ENCODE measurements at places on chromosomes 11 and 22. TPM values are rescaled to one million over a fixed set of nuclear protein-coding genes. Genes with fewer than 3 reads are reported as not detected.

Gene NOL12
- total RNA-seq, result 45.3 TPM

Gene DEFB131B
- not detected for total RNA-seq

Gene SRPRA
- 99.0 TPM for total RNA-seq

Gene ENTHD1
- not detected for total RNA-seq

Gene SLC16A8
- total RNA-seq, result not detected

All from activated CD8-positive, alpha-beta T cell treated with anti-CD3 and anti-CD28 coated beads, Interleukin-2, amount 10 ng/mL, durations not matched to agents 7 days and 5 days (primary cell).